B cell (primary cell): ENCODE measurements at places on chromosomes 5 and 9. TPM values are rescaled to one million over a fixed set of nuclear protein-coding genes. Genes with fewer than 3 reads are reported as not detected.

DNA sequence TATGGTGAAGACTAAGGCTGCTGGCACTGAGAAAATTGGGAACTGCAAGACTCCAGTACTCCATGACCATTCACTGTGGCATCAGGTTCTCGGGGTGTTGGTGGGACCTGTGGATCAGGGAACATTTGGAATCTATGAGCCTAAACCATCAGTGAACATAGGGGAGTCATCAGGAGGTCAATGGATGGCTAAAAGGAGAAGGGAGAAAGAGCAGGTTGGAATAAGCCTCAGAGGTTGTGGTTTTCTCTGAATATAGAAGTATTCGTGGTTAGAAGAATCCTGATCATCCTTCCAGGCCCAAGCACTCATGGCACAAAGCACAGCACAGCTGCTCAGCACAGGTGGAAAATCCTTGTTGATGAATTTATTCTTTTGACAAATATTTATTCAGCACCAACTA, 156.6 kb downstream of the SEMA6A start:
- no peak for DNase-seq
- peaks cover 7% of the 10 kb centered on the region for H3K36me3 ChIP-seq
- H3K27me3 ChIP-seq = no peaks in the 10 kb centered on the region
- no peak overlapping the region for H3K27ac ChIP-seq
- H3K4me1 ChIP-seq = no peaks in the 10 kb centered on the region

DNA sequence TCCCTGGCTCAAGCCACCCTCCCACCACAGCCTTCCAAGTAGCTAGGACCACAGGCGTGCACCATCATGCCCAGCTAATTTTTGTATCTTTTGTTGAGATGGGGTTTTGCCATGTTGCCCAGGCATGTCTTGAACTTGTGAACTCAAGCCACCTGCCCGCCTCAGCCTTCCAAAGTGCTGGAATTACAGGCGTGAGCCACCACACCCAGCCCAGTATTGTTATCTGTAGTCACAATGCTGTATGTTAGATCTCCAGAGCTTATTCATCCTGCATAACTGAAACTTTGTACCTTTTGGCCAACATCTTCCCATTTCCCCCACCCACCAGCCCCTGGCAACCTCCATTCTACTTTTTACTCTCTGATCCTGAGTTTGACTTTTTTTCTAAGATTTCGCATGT, 37.5 kb downstream of the CREBRF start:
- H3K4me1 ChIP-seq = no peaks in the 10 kb centered on the region
- H3K4me3 ChIP-seq = no peak overlapping the region
- H3K27me3 ChIP-seq = no peaks in the 10 kb centered on the region
- peaks cover 17% of the 10 kb centered on the region for H3K36me3 ChIP-seq

- DNase-seq = peak; percentile 18
- peaks cover 6% of the 10 kb centered on the region for H3K36me3 ChIP-seq
- H3K27ac ChIP-seq = no peak overlapping the region
- H3K27me3 ChIP-seq = no peaks in the 10 kb centered on the region
- peaks cover 28% of the 10 kb centered on the region for H3K4me1 ChIP-seq
Measured at GRCh38 chr5:159095151-159095721, 4.5 kb downstream of the EBF1 start.

- no peaks in the 10 kb centered on the region for H3K36me3 ChIP-seq
- H3K4me1 ChIP-seq = no peaks in the 10 kb centered on the region
- no peak overlapping the region for H3K4me3 ChIP-seq
- no peak for DNase-seq
Measured at GRCh38 chr5:11557063-11557462, 347.2 kb downstream of the CTNND2 start.

- no peak overlapping the region for H3K4me3 ChIP-seq
- no peak for DNase-seq
- no peaks in the 10 kb centered on the region for H3K4me1 ChIP-seq
- no peaks in the 10 kb centered on the region for H3K27me3 ChIP-seq
- no peak overlapping the region for H3K27ac ChIP-seq
Measured at GRCh38 chr5:158068964-158069363, 210.0 kb upstream of the CLINT1 start.

- no peak overlapping the region for H3K27ac ChIP-seq
- no peak for DNase-seq
- H3K4me1 ChIP-seq = peaks cover 11% of the 10 kb centered on the region
- no peaks in the 10 kb centered on the region for H3K36me3 ChIP-seq
- H3K27me3 ChIP-seq = no peaks in the 10 kb centered on the region
Measured at GRCh38 chr9:6600426-6600825, 45.1 kb downstream of the GLDC start.

- H3K27me3 ChIP-seq = no peaks in the 10 kb centered on the region
- no peak overlapping the region for H3K4me3 ChIP-seq
- no peaks in the 10 kb centered on the region for H3K4me1 ChIP-seq
Measured at GRCh38 chr5:33317271-33317670, 123.5 kb upstream of the TARS1 start.

DNA sequence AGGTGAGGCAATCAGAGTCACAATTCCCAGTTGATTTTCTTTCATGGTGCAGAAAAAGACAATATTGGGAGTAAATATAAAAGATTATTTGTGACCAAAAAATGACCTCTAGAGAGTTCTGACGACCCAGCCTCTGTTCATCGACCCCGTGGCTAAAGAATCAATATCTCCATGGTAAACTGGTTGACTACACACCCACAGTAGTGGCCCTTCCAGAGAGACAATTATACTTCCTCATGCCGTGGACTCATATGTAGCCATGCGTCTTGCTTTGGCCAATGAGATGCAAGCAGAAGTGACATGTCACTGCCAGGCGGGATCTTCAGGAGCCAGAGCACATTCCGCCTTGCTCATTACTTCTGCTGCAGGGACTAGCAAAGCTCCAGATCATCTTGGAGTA, 163.3 kb upstream of the RAD23B start:
- no peak overlapping the region for H3K4me3 ChIP-seq
- H3K4me1 ChIP-seq = no peaks in the 10 kb centered on the region
- DNase-seq = no peak
- H3K27ac ChIP-seq = no peak overlapping the region
- H3K36me3 ChIP-seq = no peaks in the 10 kb centered on the region
- no peaks in the 10 kb centered on the region for H3K27me3 ChIP-seq

GRCh38 chr5:78289911-78290310, 4.6 kb downstream of the AP3B1 start:
- peaks cover 8% of the 10 kb centered on the region for H3K4me1 ChIP-seq
- no peaks in the 10 kb centered on the region for H3K27me3 ChIP-seq
- H3K4me3 ChIP-seq = no peak overlapping the region
- DNase-seq = no peak
- no peak overlapping the region for H3K27ac ChIP-seq

GRCh38 chr5:173920024-173920753, 32.0 kb downstream of the CPEB4 start:
- H3K27me3 ChIP-seq = no peaks in the 10 kb centered on the region
- H3K36me3 ChIP-seq = peaks cover 4% of the 10 kb centered on the region
- no peak overlapping the region for H3K4me3 ChIP-seq
- peaks cover 22% of the 10 kb centered on the region for H3K4me1 ChIP-seq
- DNase-seq = no peak

GRCh38 chr5:174189654-174190541, 144.4 kb downstream of the NSG2 start:
- no peak for DNase-seq
- no peaks in the 10 kb centered on the region for H3K4me1 ChIP-seq
- H3K4me3 ChIP-seq = no peak overlapping the region
- no peaks in the 10 kb centered on the region for H3K27me3 ChIP-seq

DNA sequence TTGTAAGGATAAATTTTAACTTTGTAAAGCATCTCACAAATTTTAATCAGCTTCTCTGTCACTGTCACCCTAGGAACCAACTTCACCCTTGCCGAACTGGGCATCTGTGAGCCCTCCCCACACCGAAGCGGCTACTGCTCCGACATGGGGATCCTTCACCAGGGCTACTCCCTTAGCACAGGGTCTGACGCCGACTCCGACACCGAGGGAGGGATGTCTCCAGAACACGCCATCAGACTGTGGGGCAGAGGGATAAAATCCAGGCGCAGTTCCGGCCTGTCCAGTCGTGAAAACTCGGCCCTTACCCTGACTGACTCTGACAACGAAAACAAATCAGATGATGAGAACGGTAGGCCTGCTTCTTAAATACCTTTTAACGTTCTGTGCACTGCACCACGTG, 916.3 kb upstream of the WWC1 start:
- no peaks in the 10 kb centered on the region for H3K36me3 ChIP-seq
- no peak overlapping the region for H3K4me3 ChIP-seq
- DNase-seq = no peak
- H3K27me3 ChIP-seq = no peaks in the 10 kb centered on the region

DNA sequence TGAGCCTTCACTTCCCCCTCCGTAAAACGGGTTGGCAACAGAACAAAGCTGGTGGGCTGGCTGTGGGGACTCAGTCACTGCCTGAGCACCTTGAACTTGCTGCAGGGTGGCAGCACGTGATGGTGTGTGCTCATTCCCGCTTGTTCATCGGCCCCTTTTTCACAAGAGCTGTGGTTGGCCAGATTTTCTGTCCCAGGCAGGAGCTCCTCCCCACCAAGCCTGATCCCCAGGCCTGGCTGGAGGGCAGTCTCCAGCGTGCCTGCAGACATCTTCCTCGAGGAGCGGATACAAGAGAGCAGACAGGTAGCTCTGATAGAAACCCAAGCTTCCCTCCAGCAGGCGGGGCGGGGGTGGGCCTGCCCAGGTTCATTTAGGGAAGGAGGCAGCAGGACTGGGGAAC, 61.9 kb upstream of the ORM1 start:
- no peak overlapping the region for H3K27ac ChIP-seq
- no peak overlapping the region for H3K4me3 ChIP-seq
- H3K27me3 ChIP-seq = no peaks in the 10 kb centered on the region
- H3K4me1 ChIP-seq = no peaks in the 10 kb centered on the region

GRCh38 chr5:23484096-23484495, 23.3 kb upstream of the PRDM9 start:
- H3K36me3 ChIP-seq = no peaks in the 10 kb centered on the region
- H3K4me3 ChIP-seq = no peak overlapping the region
- DNase-seq = no peak

- H3K27me3 ChIP-seq = no peaks in the 10 kb centered on the region
- no peaks in the 10 kb centered on the region for H3K36me3 ChIP-seq
- H3K4me3 ChIP-seq = no peak overlapping the region
- no peak overlapping the region for H3K27ac ChIP-seq
- no peak for DNase-seq
Measured at GRCh38 chr5:110909415-110909814, 162.1 kb upstream of the TSLP start.

- DNase-seq = no peak
- H3K27ac ChIP-seq = no peak overlapping the region
- H3K4me3 ChIP-seq = no peak overlapping the region
- H3K36me3 ChIP-seq = peaks cover 22% of the 10 kb centered on the region
- no peaks in the 10 kb centered on the region for H3K4me1 ChIP-seq
Measured at GRCh38 chr5:176499273-176499672, 37.9 kb downstream of the RNF44 start.

DNA sequence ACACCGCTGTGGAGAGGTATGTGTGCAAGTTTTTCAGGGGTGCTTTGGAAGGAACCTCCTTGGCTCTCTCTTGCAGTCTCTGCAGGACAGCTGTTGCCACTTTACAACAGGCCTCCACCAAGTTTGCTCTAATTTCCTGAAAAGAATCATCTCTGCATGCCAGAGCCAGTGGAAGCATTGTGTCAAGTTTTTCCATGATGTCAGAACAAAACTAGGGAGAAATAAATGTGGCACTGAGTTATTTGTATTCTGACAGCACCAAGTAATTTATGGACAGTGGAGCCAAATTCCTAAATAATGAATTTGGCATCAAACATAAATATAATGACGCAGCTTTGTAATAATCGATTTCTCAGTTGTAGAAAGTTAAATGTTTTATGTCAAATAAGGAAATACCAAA, 146.9 kb downstream of the KIAA0825 start:
- H3K4me1 ChIP-seq = no peaks in the 10 kb centered on the region
- H3K27ac ChIP-seq = no peak overlapping the region
- H3K36me3 ChIP-seq = no peaks in the 10 kb centered on the region
- H3K27me3 ChIP-seq = no peaks in the 10 kb centered on the region

GRCh38 chr5:169197343-169197742, 103.6 kb downstream of the SLIT3 start:
- no peaks in the 10 kb centered on the region for H3K4me1 ChIP-seq
- no peak overlapping the region for H3K27ac ChIP-seq
- no peak overlapping the region for H3K4me3 ChIP-seq
- DNase-seq = no peak

GRCh38 chr9:111180811-111181210, 142.5 kb upstream of the LPAR1 start:
- no peaks in the 10 kb centered on the region for H3K36me3 ChIP-seq
- DNase-seq = no peak
- no peaks in the 10 kb centered on the region for H3K27me3 ChIP-seq
- H3K4me1 ChIP-seq = no peaks in the 10 kb centered on the region
- no peak overlapping the region for H3K27ac ChIP-seq
- H3K4me3 ChIP-seq = no peak overlapping the region

DNA sequence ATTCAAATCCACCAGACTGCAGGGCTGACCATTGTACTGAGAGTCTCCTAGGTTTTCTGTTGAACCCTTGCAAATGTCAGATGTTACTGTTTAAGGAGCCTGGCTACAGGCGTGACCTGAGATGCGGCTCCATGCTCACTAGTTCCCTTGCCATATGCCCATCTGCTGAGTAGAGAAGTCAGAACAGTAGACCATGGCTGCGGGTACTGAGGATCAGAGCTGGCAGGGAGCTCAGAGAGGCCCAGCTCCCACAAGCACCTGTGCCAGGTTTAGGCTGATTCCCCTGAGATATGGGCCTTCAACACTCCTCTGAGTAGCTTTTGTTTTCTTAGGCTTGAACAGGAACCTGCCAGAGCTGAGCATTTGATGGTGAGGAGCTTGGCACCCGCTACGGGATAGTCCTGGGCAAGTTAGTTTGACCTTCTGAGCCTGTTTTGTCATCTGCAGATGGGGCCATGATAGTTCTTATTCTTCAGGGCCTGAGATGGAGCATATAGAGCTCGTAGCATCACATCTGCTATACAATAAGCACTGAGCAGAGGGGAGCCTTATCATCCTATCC, 83.7 kb downstream of the BOD1 start:
- H3K36me3 ChIP-seq = no peaks in the 10 kb centered on the region
- no peak for DNase-seq
- H3K4me1 ChIP-seq = no peaks in the 10 kb centered on the region
- no peak overlapping the region for H3K27ac ChIP-seq
- H3K27me3 ChIP-seq = no peaks in the 10 kb centered on the region

DNA sequence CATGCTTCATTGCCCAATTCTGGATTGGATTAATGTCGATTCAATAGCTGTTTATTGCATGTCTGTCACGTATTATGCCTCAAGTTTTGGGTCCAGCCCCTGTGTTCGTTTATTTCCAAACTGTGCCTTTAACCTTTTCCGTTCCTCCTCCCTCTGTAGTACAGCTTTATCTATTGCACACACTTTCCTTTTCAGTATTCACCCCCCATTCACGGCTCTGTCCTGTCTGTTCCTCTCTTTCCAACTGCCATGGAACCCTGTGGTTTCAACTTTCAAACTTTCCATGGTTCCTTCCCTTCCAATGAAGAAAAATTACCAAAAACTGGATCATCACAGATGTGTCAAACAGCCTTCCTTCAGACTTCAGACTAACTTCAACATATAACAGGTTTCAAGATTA, 17.1 kb downstream of the SMARCA2 start:
- peaks cover 57% of the 10 kb centered on the region for H3K36me3 ChIP-seq
- H3K4me3 ChIP-seq = no peak overlapping the region
- H3K27ac ChIP-seq = no peak overlapping the region
- H3K27me3 ChIP-seq = no peaks in the 10 kb centered on the region
- H3K4me1 ChIP-seq = peaks cover 14% of the 10 kb centered on the region

GRCh38 chr5:135236908-135237747, 161.9 kb downstream of the MACROH2A1 start:
- no peaks in the 10 kb centered on the region for H3K27me3 ChIP-seq
- no peak overlapping the region for H3K27ac ChIP-seq
- no peak overlapping the region for H3K4me3 ChIP-seq
- H3K4me1 ChIP-seq = no peaks in the 10 kb centered on the region
- DNase-seq = no peak
- H3K36me3 ChIP-seq = no peaks in the 10 kb centered on the region

ECM2 gene
- polyA plus RNA-seq = 0.09 TPM in 1 of 2 replicates, not detected in the other

TRAF1 gene
- 19.5 and 23.0 TPM in 2 replicates for polyA plus RNA-seq

OBP2A gene
- polyA plus RNA-seq = not detected in 2 replicates

C1QTNF3 gene
- polyA plus RNA-seq = 6.6 and 8.4 TPM in 2 replicates

CARD9 gene
- polyA plus RNA-seq = 1.1 and 1.6 TPM in 2 replicates

ST8SIA4 gene
- polyA plus RNA-seq = 7.7 and 9.5 TPM in 2 replicates
